Progenitor cell of endocrine pancreas (in vitro differentiated cells): ENCODE measurements at places on chromosomes 13 and 19.

GRCh38 chr19:49335071-49335783 is at the start of gene CD37:
Gene CD37 (plus strand): TSS chr19:49335406. CDS start chr19:49335541, 135 bp downstream.
- no peak for DNase-seq

- no peak for DNase-seq
These were observed 610.4 kb upstream of the SLITRK6 start for GRCh38 chr13:86409466-86410241.

- no peak for DNase-seq
These were observed 67.4 kb upstream of the CLDN10 start for GRCh38 chr13:95485045-95485517.

GRCh38 chr13:77150651-77151050 is 123.7 kb upstream of the FBXL3 start:
- DNase-seq, result no peak

GRCh38 chr19:58409010-58409790 is 751 bp downstream of the ZNF584 start:
- no peak for DNase-seq

- DNase-seq, result no peak
These were observed 22.8 kb downstream of the SYDE1 start for GRCh38 chr19:15129856-15130585.

- no peak for DNase-seq
These were observed 1.4 kb upstream of the YIF1B start for GRCh38 chr19:38317104-38317612.

DNA sequence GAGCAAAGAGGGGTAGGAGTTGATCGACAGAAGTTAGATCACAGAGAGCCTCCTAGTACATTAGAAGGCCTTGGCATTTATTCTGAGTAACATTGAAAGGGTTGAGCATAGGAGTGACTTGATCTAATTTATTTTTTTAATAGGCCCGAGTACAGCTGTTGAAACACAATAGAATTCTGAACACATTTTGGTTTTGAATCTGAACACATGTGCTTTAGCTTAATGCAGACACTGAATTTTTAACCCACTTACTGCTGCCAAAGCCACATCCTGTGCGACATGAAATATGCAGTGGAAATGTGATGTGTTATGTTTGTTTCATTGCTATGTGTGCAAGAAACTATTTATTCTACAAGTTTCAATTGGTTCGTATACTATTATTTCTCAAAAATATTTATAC is 1505.9 kb downstream of the PCDH9 start:
- DNase-seq, result no peak

DNA sequence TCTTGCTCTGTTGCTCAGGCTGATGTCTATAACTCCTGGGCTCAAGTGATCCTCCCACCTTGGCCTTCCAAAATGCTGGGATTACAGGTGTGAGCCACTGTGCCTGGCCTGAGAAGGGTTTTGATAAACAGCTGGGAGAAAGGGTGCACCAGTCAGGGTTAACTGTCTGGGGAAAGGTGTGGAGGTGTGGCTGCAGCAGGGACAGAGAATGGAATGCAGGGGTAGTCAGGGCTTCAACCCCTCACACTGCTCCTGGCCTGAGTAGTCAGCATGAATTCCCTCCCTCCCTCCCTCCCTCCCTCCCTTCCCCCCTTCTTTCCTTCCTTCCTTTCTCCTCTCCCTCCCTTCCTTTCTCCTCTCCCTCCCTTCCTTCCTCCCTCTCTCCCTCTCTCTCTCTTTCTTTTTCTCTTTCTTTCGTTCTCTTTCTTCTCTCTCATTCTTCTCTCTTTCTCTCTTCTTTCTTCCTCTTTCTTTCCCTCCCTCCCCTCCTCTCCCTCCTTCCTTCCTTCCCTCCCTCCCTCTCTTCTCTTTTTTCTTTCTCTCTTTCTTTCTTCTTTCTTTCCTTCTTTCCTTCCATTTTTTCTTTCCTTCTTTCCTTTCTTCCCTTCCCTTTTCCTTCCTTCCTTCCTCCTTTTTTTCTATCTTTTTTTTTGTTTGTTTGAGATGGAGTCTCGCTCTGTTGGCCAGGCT is 16.0 kb downstream of the MYO1F start:
- no peak for DNase-seq

DNA sequence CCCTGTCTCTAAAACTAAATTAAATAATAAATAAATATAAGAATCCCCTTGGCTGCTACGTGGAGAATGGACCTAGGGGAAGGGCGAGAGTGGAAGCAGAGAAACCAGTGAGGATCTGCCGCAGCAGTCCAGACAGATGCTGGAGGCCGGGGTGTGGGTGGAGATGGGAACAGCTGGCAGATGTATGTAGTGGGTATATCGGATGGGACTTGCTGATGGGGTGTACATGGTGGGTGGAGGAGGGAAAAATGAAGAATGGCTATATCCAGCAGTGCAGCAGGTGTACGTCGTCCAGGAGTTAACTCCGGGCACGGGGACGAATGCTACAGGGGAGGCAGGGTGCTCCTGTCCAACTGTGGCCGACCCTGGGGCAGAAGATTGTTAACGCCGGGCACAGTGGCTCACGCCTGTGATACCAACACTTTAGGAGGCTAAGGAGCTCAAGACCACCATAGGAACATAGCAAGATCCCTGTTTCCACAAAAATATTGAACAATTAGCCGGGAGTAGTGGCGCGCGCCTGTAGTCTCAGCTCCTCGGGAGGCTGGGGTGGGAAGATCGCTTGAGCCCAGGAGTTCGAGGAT is 654 bp downstream of the CEP89 start:
- DNase-seq, result no peak

DNA sequence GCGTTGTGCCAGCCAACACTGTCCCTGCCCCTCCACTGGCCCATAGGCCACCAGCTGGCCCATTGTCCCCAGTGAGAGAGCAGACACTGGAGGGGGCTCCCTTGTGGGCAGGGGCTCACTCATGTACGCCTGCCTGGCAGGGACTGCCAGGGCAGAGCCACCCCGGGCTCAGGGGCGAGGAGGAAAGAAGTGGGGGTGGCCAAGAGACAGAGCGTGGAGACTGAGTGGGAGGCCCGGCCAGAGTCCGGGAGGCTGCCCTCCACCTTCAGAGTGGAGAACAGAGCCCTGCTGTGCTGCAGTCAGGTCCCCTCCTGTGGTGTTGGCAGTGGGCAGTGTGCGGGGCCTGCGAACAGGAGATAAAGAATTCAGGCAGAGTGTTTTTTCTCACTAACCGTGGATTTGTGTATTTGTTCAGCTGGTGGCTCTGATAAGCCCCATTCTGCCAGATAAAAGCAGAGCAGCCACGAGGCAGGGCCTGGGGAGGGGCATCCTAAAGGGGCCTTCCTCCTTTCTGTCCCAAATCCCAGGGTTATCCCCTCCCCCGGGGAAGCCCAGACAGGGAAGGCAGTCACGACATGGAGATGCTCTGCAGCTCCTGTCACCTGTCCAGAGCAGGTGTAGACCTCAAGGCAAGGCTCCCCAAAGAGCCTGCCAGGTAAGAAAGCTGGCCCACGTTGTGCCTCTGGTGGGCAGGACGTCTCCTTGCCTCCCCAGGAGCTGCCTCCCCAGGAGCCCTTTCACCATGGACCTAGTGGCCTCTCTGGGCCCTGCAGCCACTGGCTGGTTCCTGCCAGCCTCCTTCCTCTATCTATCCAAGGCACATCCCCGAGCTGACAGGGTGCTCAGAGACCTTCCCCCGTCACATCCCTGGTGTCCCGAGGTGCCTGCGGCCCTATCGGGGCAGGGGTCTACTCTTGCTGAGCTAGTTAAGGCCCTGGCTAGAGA is 33.0 kb downstream of the LYL1 start:
- no peak for DNase-seq

DNA sequence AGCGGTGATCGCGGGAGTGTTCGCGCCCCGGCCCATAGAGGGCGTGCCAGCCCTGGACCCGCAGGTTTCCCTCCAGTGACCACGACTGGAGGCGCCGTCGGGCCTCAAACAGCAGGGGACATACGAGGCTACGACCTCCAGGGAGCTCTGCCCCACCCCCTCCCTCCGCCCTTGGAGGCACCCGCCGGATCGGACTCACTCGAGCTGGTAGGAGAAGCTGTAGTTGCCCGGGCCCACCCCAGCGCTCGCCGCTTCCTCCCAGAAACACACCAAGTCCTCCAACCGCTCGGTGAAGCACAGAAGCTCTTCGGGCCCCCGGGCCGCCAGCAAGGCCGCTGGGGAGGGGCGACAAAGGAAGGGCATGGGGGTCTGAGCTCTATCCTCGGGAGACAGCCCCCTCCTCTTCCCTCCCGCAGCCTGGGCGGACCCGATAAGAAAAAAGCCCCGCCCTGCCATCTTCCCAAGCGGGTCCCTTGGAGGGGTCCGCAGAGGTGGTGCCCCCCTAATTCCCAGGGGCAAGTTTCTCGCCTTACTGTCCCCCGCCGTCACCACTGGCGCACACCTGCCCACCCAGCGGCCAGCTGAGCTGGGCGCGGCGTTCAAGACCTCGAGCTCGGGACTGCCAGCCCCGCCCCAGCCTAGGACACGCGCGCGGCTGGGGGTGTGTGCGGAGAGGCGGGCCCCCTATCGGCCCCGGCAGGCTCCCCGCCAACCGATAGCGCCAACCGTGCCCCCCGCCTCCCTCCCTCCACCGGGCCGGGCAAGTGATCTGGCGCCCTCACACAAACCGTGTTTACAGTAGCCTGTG is 1.0 kb downstream of the EPOR start:
- peak; percentile 29 for DNase-seq

DNA sequence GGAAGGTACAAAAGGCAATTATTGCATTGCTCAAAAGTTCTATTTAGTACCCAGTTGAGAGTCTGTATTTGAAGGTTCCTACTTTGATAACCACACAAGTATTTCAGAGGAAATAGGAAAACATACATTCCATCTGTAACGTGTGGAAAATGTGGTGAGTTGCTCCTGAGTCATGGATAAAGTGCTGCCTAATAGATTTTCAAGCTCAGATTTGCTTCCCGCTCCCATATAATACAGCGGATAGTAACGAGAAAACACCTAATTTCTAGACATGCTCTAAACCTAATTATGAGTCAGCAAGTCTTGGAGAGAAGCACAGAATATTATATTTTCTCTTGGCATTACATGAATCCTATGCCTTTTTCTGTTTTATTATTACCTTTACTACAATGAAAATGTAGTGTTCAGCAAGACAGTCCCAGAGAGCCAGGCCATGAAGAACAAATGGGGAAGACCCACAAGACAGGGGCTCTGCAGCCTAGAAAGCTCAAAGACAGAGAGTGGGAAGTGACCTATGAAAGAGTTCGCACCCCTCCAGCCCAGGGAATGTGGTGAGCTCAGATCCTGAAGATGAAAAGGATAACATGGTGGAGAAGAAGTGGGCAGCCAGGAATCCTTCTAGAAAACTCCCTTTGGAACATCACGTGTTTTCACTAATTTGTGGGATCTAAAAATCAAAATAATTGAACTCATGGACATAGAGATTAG is 116.1 kb downstream of the STARD13 start:
- no peak for DNase-seq

GRCh38 chr13:48000559-48001113 is 437 bp downstream of the SUCLA2 start:
- DNase-seq, result no peak

- DNase-seq, result no peak
These were observed 18.2 kb upstream of the COMP start for GRCh38 chr19:18809149-18809868.

- no peak for DNase-seq
These were observed 39.8 kb upstream of the MCF2L start for GRCh38 chr13:112928972-112929782.

DNA sequence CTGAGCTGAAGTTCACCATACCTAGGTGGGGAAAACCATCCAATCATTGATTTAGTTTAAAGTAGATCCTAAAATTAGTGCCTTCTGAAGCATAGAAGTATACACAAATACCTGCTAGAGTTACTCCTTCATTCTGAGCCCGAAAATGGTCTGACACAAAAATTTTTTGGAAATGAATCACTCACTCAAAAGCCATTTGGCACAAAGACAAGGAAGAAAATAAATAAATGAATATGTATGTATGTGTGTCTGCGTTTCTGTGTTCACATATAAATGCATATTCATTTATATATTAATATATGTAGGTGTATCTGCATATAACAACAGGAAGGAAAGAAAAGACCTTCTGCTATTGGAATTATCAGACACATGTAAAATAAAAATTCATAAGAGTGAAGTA is 614.4 kb upstream of the PCDH9 start:
- no peak for DNase-seq

DNA sequence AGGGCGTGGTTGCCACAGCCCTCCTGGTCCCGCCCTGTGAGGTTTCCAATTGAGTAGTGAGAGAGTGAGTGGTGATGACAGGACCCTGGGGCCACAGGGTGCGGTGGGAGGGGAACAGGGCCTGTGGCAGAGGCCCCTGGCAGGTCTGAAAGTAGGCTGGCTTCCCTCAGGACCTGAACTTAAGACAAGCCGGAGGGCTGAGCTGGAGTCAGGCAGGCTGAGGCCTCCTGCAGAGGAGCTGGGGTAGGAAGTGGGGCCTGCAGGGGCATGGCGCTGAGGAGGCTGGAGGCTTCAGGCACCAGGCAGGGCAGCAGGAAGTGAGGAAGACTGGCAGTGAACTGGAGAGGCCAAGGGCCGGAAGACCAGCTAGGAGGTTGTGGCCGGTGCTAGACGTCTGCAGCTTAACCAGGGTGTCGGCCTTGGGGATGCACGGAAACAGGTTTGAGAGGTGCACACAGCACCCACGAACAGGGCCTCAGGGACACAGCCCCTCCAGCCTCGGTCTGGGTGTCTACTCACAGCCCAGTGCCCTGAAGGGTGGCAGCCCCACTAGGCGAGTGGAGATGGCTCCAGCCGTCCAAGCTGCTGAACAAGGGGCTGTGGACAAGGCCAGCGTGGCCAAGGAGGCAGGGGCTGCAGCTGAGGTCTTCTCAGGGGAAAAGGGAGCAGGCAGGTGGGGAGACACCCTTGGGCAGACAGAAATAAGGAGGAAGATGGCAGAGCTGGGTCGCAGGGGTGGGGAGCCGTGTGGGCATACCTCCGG is 17.8 kb downstream of the POP4 start:
- DNase-seq, result no peak

DNA sequence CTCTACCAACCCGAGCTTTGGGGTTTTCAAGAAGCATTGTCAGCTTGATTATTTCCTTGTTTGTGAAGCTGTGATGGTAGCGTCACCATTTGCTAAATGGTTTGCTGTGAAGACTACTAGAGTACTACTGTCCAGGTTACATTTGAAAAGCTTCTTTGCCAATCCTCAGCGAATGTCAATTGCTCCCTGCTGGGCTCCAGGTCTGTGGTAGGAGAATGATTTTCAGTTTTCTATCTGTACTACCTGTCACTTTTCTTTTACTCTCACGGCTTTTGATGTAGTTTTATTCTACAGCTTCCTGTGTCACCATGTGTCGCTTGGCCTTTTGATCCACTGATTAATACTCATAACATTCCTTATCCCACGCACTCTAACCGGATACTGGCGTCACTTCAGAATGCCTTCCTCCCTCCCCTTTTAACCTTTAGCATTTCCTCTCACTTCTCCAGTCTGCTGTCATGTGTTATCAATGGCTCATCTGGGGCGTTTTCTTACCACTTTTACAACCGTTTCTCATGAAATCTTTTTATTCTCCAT is 7.5 kb upstream of the GPR183 start:
- DNase-seq, result no peak
